ENCODE measurements at places on chromosomes 16 and 17.

DNA sequence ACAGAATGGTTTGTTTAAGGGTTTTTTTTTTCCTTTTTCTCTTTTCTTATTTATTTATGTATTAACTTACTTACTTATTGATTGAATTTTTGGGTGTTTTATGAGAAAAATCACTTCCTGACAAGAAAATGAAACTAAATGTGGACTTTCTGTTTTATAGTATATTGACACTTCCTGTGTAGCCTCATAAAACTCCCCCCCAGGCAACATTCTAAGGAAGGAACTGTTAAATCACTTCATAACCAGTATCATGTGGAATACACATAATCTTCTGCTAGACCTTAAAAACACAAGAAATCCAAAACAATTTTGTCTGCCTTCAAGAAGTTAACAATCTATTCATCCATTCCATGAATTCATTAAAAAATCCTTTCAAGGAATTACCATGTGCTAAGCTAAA is 164.1 kb upstream of the TOM1L1 start:
- no peaks in the 10 kb centered on the region for H3K4me1 ChIP-seq
- H3K36me3 ChIP-seq, result no peaks in the 10 kb centered on the region
- no peak overlapping the region for H3K27ac ChIP-seq
- H3K4me3 ChIP-seq, result no peak overlapping the region
- no peak for DNase-seq

DNA sequence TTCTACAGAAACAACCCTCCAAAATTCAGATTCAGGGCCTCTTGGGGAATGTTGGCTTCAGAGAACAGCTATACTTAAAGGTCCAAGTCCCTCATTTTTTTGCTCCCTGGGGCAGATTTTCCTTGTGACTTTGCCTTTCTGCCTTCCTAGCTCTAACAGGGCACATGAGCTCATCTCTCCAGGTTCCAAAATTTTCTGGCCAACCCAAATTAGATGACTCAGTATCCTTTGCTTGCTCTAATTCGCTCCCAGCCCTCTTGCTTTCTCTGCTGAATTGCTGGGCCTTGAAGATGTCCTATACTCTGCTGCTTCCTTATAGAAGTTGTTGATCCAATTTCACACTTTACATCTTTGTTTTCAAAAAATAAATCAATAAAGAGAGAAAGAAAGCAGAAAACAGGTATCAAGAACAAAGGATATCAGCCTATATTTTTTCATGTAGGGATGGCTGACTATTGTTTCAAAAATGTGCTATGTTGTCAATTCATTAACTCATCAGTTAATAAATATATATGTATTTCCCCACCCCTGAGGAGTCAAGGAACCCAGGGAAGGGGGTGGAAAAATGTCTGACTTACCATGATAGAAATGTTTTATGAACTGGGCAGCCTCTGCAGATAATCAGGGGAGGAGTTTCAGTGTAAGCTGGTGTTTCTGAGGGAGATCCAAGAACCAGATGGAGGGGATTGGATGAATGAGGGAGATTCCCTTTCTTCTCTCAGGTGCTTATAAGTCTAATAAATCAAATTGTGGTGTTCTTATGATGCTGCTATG is 1.0 kb upstream of the KRTAP4-2 start:
- no peak overlapping the region for H3K27ac ChIP-seq
- H3K36me3 ChIP-seq, result no peaks in the 10 kb centered on the region
- no peaks in the 10 kb centered on the region for H3K4me1 ChIP-seq
- no peak overlapping the region for H3K4me3 ChIP-seq
- no peak for DNase-seq

- no peak overlapping the region for H3K27ac ChIP-seq
- H3K36me3 ChIP-seq, result peaks cover 3% of the 10 kb centered on the region
- no peak for DNase-seq
- H3K4me1 ChIP-seq, result no peaks in the 10 kb centered on the region
- no peaks in the 10 kb centered on the region for H3K27me3 ChIP-seq
- H3K4me3 ChIP-seq, result no peak overlapping the region
Measured at GRCh38 chr16:78443542-78444364, 344.3 kb downstream of the WWOX start.

DNA sequence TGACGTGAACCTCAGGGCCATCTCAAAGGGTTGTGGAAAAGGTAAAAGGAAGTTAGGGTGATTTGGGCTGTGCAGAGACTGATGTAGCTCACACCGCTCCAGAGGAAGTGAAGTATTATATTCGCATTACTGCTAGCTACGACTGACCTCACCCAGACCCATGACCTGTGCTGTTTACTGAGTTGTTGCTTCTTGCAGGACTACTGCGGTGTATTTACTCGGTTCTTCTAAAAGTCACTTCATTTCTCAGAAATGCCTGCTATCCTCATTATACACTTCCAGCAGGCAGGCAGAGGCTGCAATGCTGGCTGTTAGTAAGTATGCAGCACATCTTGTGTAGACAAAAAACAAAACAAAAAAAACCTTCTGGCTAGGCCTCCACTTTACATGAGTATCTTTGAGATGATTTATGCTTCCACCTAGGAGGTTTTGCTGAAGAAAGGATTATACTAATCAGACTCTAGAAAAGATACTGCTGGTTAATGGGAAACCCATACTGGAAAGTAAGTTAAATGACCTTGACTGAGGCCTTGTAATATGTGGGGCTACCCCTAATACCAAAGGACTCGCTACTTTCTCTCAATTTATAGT is 76.0 kb downstream of the CREBBP start:
- H3K4me3 ChIP-seq, result no peak overlapping the region
- no peak for DNase-seq
- H3K36me3 ChIP-seq, result peaks cover 20% of the 10 kb centered on the region

DNA sequence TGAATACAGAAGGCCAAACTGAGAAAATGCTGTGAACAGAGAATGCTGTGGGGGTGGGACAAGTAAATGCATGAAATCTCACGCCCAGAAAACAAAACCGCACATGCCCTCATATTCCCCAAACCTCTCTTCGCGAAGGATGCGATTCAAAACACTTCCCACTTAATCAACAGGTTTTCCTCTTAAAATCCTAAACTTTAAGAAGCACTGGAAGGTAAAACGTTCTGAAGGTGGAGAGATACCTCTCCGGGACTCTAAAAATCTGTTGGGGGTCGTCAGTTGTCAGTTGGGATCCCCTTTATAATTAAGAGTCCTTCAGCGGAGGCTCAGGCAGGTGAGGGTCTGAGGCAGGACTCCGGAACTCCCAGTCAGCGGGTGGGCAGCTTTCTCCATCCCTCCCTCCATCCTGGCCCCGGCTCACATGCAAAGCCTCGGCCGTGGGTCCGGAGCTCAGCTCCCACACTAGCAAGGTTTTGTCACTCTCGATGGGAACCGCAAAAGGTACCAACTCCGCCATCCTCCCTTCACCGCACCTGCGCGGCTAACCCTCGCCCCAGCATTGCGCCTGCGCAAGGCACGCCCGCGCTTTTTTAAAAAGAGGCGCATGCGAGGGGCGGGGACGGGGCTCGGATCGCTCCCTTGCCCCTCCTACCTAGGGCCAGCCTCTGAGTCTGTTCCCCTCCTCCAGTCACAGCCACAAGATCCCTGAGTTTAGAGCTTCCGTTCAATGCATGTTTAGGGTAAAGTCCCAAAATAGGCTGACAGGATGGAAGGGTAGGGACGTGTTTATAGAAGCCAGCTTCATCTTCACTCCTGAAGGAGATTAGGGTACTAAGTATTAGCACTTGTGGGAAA is at the start of gene RDM1:
RDM1 (minus strand) TSS at position 563 of the 855 bp plus-strand sequence; CDS start at position 517, 46 bp downstream.
- H3K36me3 ChIP-seq, result peaks cover 7% of the 10 kb centered on the region
- H3K4me1 ChIP-seq, result peaks cover 12% of the 10 kb centered on the region
- no peaks in the 10 kb centered on the region for H3K27me3 ChIP-seq
- peak within 1 kb of the TSS; percentile 81 for H3K27ac ChIP-seq
- peak; percentile 81 for DNase-seq
- peak within 1 kb of the TSS; percentile 90 for H3K4me3 ChIP-seq

GRCh38 chr16:15457958-15458357 is 23.6 kb downstream of the BMERB1 start:
- no peak overlapping the region for H3K27ac ChIP-seq
- no peak overlapping the region for H3K4me3 ChIP-seq
- DNase-seq, result no peak
- H3K36me3 ChIP-seq, result no peaks in the 10 kb centered on the region
- H3K27me3 ChIP-seq, result no peaks in the 10 kb centered on the region

- DNase-seq, result no peak
- H3K27ac ChIP-seq, result no peak overlapping the region
- H3K36me3 ChIP-seq, result peaks cover 4% of the 10 kb centered on the region
- H3K4me3 ChIP-seq, result no peak overlapping the region
- no peaks in the 10 kb centered on the region for H3K27me3 ChIP-seq
Measured at GRCh38 chr17:75611851-75612429, 21.3 kb upstream of the SMIM5 start.

- no peak overlapping the region for H3K27ac ChIP-seq
- DNase-seq, result no peak
- no peak overlapping the region for H3K4me3 ChIP-seq
- H3K36me3 ChIP-seq, result no peaks in the 10 kb centered on the region
Measured at GRCh38 chr17:8728251-8728938, 16.2 kb downstream of the CCDC42 start.

DNA sequence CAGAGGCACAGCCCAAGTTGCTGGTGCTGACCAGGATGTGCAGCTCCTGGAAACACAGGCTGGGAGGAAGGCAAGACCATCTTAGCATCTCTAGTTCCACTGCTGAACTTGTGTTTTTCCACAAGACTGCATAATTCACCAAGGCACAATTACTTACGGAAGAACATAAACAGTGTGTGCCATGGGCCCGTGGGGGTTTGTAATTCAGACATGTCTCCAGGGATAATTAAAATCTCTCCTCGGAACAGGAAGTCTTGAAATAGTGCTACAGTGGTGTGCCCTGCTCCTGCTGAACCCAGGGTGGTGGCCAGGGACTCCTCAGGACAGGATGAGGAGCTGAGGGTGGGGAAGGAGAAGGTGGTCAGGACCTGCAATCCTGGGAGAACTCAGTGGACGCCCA is 188.2 kb downstream of the CCT6B start:
- H3K27ac ChIP-seq, result no peak overlapping the region
- DNase-seq, result no peak
- H3K4me1 ChIP-seq, result no peaks in the 10 kb centered on the region
- no peaks in the 10 kb centered on the region for H3K36me3 ChIP-seq

DNA sequence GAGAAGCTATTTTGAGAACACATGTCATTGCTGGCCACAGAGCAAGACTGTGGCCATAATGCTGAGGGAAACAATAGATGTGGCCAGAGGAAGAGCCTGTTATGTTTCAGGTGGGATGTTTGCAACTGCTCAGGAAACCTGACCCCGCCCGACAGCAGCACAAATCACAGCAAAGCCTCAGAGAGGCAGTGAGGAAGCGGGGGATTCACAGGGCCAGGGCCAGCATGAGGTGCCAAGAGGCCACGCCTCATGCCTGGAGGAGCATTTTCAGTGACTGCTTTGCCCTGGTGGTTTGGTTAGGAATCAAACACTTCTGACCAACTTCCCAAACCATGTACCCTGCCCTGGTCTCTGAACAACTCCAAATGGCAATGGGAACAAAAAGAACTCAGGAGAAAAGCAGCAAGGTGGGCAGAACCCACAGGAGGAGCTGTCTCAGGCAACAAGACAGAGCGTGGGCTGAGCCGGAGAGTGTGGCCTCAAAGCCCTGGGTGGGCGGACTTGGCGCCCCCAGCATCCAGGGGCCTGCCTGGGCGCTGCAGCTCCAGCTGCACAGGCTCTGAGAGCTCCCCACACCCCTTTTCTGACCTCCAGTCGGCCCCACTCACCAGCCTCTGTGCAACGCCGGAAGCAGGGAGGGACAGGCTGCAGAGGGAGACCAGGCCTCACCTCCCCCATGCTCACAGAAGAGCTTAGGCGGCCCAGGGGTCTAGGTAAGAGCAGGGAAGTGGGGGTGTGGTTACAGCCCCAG is 20.6 kb downstream of the HIC1 start:
- no peak for DNase-seq
- no peak overlapping the region for H3K27ac ChIP-seq
- H3K27me3 ChIP-seq, result no peaks in the 10 kb centered on the region
- H3K4me1 ChIP-seq, result peaks cover 13% of the 10 kb centered on the region
- peaks cover 27% of the 10 kb centered on the region for H3K36me3 ChIP-seq
